Activated T-helper 9 cell treated with anti-CD3 and anti-CD28 coated beads, Interleukin-2, amount 50 U/mL, for 16 hours (primary cell): ENCODE measurements at places on chromosomes 3 and 15.

DNA sequence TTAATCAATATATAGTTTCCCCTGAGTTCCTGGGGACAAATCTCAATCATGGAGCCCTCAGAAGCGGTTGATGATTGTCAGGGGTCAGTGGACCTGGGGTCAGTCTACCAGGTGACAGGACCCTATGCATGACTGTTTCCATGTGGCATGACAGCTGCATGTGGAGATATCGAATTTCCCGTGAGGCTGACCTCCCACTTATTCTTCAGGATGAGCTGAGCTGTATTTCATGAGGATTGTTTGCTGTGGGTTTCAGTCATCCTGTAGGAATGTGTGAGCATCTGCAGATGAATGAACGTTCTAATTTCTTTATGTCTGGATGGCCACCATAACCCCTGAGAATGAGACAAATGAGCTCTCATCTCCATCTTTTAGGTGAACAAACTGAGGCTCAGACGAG lies 93.0 kb upstream of the HES1 start:
- no peak for DNase-seq

DNA sequence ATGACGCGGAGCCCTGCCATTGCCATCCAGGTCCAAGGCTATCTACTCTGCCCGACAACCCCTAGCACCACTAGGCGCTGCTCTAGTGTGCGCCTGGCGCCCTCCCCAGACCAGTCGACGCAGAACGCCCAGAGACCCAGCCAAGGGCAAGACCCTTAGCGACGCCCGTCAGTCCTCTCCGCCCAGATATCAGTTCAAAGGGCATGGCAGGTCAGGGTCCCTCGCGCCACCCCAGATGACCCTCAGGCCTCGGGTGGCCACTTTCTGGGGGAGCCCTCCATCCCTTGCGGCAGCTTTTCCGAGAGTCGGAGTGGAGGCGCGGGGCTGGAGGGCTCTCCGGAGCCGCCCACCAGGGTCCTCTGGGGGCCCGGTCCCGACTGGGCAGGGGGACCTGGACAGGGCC lies 371 bp upstream of the CLSTN2 start:
- no peak for DNase-seq

DNA sequence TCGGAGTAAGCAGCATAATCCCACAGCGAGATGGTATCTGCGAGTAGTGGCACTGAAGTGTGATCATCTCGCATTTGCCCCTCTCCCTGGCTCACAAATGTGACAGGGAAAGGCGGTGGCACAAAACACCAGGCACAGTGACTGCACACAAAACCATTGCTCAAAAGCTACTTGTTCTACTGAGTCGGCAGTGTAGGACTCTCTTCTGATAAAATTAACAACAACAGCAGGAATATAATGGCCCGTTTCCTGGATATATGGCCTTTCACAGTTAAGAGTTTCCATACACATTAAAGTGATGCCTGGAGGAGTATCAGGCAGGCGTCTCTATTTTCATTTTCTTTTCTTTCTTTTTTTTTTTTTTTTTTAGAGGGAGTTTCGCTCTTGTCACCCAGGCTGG lies 69.0 kb downstream of the MYO1E start:
- no peak for DNase-seq

GRCh38 chr3:160174621-160175020 lies 50.6 kb upstream of the C3orf80 start:
- DNase-seq: no peak

- no peak for DNase-seq
Measured at GRCh38 chr3:63798949-63799348, 20.1 kb upstream of the C3orf49 start.

GRCh38 chr15:81914734-81915256 lies 131.0 kb downstream of the MEX3B start:
- no peak for DNase-seq

DNA sequence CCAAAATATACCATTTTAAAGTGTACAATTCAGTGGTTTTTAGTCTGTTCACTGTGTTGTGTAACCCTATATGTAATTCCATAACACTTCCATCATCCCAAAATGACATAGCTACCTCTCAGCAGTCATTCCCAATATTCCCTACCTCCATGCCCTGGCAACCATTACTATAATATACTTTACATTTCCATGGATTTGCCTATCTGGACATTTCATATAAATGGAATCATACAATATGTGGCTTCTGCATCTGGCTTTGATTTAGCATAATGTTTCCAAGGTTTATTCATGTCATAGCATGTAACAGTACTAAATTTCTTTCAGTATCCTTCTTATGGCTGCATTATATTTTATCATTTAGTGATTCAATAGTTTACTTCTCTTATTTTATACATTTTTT lies 25.3 kb downstream of the FAM98B start:
- DNase-seq: no peak

DNA sequence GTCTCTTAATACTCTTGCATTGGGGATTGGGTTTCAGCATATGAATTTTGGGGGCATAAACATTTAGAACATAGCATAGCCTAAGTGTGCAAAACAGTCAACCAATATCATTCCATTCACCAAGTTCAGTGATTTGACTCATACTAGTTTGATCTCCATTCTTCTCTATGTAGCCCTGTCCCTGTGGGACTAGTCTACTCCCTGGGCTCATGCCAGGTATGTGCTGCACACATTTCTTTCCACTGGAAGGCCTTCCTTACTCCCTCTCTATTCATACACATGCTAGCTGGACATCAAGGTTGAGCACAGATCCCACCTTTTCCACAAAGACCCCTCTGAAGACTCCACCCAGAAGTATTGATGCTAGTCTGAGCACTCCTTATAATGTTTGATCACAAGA lies 5.1 kb downstream of the ZDHHC23 start:
- no peak for DNase-seq

DNA sequence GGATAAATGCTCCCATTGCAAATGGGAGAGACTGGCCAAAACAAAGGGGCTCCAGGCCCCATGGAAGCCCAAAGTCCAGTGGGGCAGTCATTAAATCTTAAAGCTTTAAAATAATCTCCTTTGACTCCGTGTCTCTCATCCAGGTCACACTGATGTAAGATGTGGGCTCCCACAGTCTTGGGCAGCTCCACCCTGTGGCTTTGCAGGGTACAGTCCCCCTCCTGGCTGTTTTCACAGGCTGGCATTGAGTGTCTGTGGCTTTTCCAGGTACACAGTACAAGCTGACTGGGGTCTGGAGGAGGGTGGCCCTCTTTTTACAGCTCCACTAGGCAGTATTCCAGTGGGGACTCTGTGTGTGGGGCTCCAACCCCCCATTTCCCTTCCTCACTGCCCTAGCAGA lies 45.9 kb downstream of the NIPA2 start:
- DNase-seq: no peak

GRCh38 chr3:29746163-29746760 lies 465.4 kb downstream of the RBMS3 start:
- no peak for DNase-seq

GRCh38 chr15:97078591-97078990 lies 748.1 kb downstream of the NR2F2 start:
- DNase-seq: no peak

- no peak for DNase-seq
Measured at GRCh38 chr15:94671858-94672532, 440.6 kb downstream of the MCTP2 start.

DNA sequence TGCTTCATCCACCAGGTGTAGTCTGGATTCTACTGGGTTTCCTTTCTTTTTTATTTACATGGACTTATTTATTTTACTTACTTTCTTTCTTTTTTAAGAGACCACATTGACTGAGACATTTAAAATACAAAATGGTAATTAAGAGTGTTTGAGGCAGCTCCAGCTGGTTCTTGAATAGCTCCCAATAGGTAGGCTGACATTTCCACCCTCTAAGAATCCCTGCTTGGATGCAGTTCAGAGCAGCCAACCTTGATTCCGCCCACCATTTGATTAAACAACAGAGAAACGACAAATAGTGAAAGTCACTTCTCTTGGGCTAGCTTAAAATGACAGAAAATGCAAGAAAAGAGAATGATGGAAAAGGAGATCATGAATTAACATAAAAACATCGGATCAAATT lies 270.5 kb downstream of the TUSC7 start:
- no peak for DNase-seq

- DNase-seq: no peak
Measured at GRCh38 chr15:67945951-67946700, 106.3 kb upstream of the RNU6-1 start.

GRCh38 chr3:58633157-58633865 lies 33.3 kb downstream of the FAM3D start:
- no peak for DNase-seq

GRCh38 chr3:145807990-145808389 lies 353.0 kb downstream of the PLOD2 start:
- DNase-seq: no peak

GRCh38 chr3:151856118-151856517 lies 17.3 kb upstream of the SUCNR1 start:
- no peak for DNase-seq

DNA sequence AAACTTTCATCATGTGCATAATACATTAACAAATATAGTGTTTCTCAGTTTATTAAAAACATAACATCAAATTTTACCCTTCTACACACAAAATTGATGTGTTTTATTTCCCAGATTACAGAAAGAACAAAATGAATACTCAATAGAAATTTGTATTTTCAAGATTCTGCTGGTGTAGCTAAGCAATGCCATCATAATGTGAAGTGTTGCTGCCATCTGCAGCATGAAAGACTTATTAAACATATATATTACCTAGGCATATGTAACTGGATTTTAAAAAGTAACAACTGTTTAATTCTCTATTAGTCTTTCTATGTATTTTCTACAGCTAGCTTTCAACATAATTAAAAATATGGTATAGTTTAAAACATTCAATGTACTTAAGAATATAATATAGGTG lies 27.5 kb downstream of the PLSCR5 start:
- DNase-seq: no peak

DNA sequence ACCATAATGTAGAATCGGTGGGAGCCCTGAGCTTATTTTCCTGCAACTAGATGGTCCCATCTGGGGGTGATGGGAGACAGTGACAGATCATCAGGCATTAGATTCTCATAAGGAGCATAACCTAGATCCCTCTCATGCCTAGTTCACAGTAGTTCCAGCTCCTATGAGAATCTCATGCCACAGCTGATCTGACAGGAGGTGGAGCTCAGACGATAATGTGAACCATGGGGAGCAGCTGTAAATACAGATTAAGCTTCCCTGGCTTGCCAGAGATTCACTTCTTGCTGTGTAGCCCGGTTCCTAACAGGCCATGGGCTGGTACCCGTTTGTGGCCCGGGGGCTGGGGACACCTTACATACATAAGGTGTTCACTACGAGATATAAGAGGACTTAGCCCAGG lies 67.5 kb upstream of the LRRFIP2 start:
- no peak for DNase-seq

GRCh38 chr15:29668120-29668602 lies 154.1 kb downstream of the TJP1 start:
- no peak for DNase-seq

- DNase-seq: no peak
Measured at GRCh38 chr3:131053043-131053859, 26.6 kb downstream of the NEK11 start.

DNA sequence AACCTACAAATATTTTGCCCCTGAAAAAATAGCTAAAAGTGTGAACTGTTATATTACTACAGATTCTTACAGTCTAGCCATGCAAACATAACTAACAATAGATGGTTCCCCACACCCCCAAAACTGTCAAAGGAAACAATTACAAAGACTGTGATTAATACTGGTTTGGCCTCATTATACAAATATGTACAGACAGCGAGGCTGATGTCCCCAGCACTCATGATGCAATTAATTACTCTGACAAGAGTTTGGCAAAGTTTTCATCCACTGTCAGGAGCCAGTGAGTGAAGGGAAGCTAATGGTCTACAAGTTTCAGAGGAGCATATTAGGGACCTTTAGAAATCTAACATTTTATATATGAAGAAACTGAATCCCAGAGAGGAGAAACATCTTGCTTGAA lies 61.0 kb downstream of the HMG20A start:
- no peak for DNase-seq

DNA sequence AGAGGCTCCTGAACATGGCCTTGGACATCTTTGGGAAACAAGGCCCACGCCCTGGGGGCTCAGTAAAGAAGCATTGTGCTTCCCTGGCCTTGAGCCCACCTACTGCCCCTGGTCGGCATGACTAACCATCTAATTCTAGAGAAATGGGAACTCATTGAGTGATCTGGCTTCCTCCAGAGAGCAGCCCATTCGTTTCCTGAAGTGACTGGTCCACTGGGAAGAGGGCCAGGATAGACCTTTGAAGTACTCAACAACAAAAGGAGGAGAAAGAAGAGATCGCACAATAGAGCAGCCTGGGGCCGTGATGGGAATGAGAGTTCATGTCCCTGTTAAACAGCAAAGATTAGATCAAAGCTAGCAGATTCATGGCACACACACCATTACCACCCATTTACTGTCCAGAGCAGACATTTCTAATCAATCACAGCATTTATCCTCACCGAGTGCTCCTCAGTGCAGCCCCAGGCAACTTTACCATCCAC lies 514.4 kb upstream of the PROK2 start:
- no peak for DNase-seq

DNA sequence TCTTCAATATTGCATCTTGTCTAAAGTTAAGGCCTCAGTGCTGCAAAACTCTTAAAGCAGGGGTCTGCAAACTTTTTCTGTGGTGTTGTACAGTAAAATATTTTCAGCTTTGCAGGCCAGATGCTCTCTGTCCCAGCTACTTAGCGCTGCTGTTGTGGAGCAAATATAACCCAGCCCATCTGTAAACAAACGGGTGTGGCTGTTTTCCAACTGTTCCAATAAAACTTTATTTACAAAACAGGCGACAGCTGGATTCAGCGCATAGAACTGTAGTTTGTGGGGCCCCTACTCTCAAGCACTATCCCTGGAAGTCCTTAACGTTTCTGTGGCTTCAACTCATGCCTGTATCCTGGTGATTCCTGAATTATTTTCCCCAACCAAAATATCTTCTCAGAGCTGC lies 365.0 kb downstream of the FOXP1 start:
- no peak for DNase-seq

GRCh38 chr3:49667701-49668413 lies 6.3 kb upstream of the APEH start:
- DNase-seq: no peak

DNA sequence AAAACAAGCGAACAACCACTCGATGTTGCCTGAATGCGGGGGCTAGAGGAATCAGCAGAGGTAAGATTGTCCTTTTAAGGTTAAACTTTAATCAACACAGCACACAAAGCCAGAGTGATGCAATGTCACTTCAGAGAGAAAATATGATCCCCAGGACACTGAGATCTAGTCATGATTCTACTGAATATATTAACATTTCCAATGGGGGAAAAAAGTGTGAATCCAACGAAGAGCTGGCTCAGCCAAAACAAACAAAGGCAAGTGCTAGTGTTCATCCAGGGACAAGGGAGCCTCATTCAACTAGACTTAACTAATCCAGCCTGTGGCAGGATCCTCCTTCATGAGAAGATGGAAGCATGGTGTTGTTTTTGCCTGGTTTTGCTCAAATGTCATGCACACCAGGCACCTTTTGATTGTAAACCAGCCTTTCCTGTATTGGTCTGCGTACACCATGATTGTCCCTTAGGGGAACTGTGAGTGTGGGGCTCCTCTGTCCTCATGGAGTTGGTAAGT lies 35.8 kb downstream of the SCG5 start:
- no peak for DNase-seq

- no peak for DNase-seq
Measured at GRCh38 chr3:100899440-100900091, 93.7 kb downstream of the ABI3BP start.

GRCh38 chr3:4222574-4223175 lies 80.5 kb upstream of the SETMAR start:
- no peak for DNase-seq

GRCh38 chr3:62496503-62496902 lies 123.2 kb upstream of the FEZF2 start:
- no peak for DNase-seq
